ENCODE measurements at places on chromosomes 6 and 20.
A peak's percentile ranks its signal among the peaks of the same experiment; 100 is the strongest.

- no peak for DNase-seq
Observed at GRCh38 chr20:39222101-39222500, 260.0 kb downstream of the DHX35 start.

- DNase-seq = no peak
Observed at GRCh38 chr6:170162775-170163404, 128.0 kb downstream of the DLL1 start.

- DNase-seq = no peak
Observed at GRCh38 chr6:14258695-14259593, 141.4 kb downstream of the CD83 start.

DNA sequence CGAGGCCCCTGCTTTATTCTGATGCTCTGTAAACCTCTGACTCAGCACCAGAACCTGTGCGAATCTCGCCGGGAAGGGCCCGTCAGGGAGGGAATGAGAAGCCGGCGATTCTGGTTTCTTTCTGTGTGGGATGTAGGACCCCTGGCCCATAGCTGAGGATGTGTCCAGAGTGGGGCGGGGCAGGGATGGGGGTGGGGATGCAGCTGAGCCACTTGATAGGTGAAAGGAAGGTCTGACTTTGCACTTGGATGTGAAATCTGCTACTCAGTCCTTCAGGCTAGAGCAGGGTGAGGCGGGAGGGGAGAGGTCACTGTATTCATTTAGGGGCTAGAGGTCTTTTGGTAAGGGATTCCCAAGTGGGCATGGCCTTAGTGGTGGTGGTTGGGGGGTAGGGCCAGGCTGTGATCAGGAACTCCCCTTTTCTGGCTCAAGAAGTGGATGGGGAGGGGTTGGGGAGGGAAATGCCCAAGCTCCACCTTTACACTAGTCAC is 2.3 kb downstream of the TOX2 start:
- peak; percentile 68 for DNase-seq

- no peak for DNase-seq
Observed at GRCh38 chr20:61396262-61396848, 144.3 kb downstream of the CDH4 start.

DNA sequence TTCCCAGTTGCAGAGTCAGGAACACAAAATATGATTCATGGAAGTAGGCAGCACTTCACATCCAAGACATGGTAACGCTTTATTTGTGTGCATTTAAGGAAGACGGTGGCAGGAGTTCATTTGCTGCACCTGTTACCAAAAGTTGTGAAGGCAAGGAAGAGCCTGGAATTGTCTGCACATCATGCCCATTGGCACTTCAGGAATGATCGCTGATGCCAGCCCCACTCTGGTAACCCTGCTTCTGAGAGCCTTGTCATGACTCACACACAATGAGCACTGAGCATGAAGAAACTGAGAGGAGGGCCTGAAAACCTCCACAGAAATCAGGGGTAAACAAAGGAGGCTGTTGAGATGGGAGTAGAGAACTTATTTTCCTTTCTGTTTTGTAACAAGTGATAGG is 181.1 kb downstream of the RPS12 start:
- DNase-seq = no peak

GRCh38 chr6:169895000-169895759 is 143.8 kb downstream of the ERMARD start:
- DNase-seq = peak; percentile 14

DNA sequence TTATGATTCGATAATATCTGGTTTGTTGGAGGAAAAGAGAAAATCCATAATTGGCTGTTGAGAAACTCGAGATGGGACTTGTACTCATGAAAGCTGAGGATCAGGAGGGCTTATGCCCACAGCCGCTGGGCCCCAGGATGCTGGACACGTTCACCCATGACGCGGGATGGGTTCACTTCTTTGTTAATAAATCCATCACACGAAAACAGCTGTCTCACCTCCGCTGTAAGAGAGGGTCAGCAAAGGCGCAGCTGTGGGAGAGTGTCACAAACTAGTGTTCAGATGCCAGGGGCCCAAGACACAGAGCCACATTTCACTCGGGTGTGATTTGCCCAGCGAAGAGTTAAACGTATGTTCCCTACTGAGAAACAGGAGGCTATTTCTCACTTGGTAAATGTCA is 315.1 kb downstream of the THBS2 start:
- no peak for DNase-seq

GRCh38 chr20:51985013-51985415 is 182.7 kb upstream of the SALL4 start:
- no peak for DNase-seq

GRCh38 chr6:127267646-127268625 is 1.3 kb downstream of the RNF146 start:
- no peak for DNase-seq

GRCh38 chr6:135311446-135312200 is 130.5 kb downstream of the MYB start:
- no peak for DNase-seq

- DNase-seq = no peak
Observed at GRCh38 chr6:129662406-129662766, 47.6 kb downstream of the ARHGAP18 start.

DNA sequence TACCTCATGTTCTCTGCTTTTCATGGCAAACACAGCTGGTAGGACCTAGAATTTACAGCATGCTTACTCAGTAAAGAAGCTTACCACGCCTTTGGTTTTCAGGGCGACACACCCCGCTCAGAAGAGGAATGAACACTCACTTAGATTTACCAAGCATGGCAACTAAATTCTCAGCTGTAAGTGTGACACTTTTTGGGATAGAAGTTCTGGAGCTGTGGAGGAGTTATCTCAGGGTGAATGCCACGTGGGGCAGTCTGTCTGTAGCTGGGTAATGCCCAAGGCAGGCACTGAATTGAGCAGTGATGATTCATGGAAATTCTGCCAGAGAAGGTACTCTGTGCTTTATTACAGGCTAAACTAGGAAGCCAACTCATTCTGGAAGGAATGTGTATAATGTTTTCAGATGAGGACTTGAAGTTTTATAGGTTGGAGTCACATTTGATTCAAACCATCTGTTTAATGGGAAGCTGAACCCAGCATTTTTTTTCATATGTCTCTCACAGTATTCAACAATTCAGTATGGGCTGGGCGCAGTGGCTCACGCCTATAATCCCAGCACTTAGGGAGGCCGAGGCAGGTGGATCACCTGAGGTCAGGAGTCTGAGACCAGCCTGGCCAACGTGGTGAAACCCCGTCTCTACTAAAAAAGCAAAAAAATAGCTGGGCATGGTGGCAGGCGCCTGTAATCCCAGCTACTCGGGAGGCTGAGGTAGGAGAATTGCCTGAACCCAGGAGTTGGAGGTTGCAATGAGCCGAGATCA is 3.5 kb upstream of the PRIM2 start:
- DNase-seq = peak; percentile 59

- DNase-seq = no peak
Observed at GRCh38 chr6:115901896-115902295, 158.8 kb downstream of the FRK start.

DNA sequence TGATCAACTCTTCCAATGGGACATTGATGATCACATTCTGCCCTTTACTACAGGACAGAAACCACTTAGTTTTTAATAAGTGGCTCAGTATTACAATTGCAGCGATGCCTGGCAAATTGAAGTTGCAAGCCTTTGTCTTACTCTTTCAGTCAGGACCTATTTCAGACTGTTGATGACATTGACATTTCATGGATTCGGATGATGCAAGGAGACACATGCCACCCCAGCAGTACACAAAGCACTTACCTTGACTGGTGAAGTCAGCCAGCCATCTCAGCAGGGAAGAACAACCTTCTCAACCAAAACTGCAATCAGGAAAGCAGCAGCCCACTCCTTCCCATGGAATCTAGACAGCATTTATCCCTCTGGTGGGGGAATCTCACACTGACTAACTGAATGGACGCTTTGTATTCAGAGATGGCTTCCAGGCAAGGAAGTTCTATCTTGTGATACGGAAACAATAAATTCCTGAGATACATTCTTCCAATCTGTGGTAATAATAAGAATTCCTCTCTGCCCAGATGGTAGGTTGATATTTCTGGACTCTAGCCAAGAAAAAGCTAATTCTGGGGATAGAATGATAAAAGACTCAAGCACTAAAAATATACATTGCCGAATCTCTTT is 24.8 kb downstream of the NFYA start:
- DNase-seq = no peak

- no peak for DNase-seq
Observed at GRCh38 chr6:37182736-37183590, 13.0 kb downstream of the PIM1 start.

Measured in islet precursor cell (in vitro differentiated cells).